ENCODE measurements at places on chromosomes 2 and 18.

- DNase-seq = no peak
These were observed 118.8 kb upstream of the CTDP1 start for GRCh38 chr18:79560861-79561210.

DNA sequence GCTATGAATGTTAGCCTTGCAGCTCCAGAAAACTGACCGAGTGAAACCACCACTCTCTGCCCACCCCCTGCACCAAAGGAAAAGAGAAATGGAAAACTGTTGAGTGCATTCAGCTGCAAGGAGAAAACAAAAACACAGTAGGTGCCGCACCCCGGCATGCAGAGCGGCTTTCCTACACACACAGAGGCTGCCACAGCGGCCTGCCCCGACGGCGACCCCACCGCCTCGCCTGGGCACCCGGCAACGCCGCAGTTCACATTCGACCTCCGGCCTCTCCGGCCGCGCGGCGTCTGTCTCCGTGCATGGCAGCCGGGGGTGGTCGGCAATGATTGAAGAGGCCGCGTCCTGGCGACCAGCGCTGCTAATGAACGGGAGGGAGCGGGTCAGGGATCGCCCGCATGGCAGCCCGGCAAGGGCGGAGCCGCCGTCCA is 417.1 kb upstream of the SALL3 start:
- DNase-seq = no peak

DNA sequence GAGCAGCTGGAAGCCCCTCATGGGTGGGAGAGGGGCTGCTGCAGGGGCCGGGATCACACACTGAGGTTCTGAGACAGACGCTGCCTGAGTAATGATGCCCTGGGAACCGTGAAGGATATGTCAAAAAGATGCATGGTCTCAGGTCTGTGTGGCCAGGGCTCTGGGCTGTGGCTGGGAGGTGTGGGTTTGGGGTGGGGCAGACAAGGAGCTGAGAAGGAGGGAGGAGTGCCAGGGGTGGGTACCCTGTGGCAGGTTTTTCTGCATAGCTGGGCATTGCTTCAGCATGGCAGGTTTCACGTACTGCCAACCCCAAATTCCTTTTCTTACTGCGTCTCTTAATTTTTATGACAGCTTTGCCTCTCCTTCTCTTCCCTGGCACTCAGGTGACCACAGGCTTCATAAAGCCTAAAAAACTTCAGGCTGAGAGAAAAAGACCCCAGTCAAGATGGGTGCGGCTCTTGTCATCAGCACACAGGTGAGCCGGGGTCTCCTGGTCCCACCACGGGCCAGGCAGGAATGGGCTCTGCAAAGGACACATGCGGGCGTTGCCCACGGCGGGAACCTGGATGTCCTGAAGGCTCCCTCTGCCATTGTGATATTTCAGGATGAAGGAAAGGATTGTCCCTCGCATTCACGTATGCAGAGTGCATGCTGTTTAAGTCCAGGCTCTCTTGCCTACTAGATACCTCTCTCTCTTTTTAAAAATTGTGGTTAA is 18.0 kb downstream of the MALL start:
- no peak for DNase-seq

DNA sequence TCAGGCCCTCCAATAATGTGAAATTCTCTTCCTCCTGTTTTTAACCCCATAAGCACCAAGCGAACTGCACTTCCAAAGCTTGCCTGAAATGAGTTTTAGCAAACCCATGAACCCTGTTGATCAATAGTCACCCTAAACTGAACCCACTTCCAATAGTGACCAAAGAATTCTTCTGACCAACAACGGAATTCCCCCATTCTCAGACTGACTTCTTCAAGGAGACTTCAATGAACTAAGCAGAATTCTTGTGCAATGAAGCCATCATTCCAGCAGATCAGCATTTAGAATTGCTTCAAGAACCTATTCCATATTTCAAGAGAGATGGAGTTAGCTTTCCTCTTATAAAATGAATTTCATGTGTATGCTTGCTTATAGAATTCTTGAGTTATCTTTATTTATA is 176.9 kb upstream of the FN1 start:
- peak; percentile 96 for DNase-seq

- DNase-seq = no peak
These were observed 71.4 kb downstream of the GALR1 start for GRCh38 chr18:77320971-77321559.

- no peak for DNase-seq
These were observed 17.9 kb upstream of the ALPI start for GRCh38 chr2:232438091-232438490.

DNA sequence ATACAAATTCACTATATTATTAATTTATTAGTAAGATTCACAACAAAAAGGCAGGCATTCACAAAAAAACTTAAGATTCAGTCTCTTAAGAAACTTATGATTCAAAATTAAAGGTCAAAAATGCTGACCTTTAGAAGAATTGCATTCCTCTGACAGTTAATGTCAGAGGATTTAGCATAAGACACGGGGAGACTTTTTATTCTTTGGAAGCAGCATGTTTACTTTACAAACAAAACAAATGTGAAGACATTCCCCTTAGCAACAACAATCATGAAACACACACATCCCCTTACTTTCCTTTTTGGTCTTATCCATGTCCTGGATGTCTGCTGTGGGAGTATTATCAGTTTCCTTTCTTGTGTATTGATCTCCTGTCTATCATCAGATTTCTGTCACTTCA is 117.1 kb downstream of the RAD51AP2 start:
- peak; percentile 34 for DNase-seq

- DNase-seq = no peak
These were observed 36.4 kb downstream of the ALPK2 start for GRCh38 chr18:58592223-58593214.

DNA sequence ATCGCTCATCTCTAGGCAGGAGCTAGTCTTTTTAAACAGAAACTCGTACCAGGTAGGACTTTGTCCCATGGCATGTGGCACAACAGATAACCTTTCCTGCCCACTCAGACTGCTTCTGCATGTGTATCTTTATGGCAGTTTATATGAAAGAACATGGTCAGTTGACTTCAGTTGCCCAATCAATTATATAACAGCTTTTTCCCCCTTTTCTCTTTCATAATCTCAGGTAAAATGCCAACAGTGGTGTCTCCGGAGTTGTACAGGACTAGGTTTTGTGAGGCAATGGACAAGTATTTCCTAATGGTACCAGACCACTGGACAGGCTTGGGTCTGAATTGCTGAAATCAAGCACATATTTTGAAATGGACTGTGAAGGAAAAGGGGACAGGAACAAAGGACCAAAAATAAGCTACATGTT is 51.6 kb upstream of the PTH2R start:
- DNase-seq = no peak

- peak; percentile 59 for DNase-seq
These were observed 300.4 kb downstream of the KCNS3 start for GRCh38 chr2:18178736-18179349.

GRCh38 chr18:76564117-76564516 is 69.1 kb upstream of the ZNF516 start:
- DNase-seq = peak; percentile 82

- no peak for DNase-seq
These were observed 343.8 kb downstream of the CYRIA start for GRCh38 chr2:16321872-16322271.

- DNase-seq = peak; percentile 32
These were observed 544.3 kb downstream of the METTL4 start for GRCh38 chr18:2027016-2027415.

- no peak for DNase-seq
These were observed 48.6 kb downstream of the ETAA1 start for GRCh38 chr2:67445652-67446268.

DNA sequence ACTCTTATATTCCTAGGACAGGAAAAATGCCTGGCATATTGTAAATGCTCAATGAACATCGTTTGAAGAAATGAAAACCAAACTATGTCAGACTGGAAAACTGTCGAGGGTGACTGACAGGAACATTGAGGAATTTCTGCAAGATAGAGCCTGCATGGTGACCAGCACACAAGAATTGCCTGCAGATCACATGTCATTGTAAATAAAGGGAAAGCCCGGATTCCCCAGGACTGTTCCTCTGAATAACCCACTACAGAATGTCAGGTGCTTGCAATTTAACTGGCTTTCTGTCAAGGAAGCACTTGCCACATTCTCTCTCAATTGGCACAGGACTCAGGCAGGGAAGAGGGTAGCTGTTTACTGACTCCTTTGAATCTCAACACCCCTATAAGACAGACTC is 129.0 kb upstream of the REG3G start:
- no peak for DNase-seq

- DNase-seq = peak; percentile 90
These were observed 64.0 kb upstream of the ZEB2 start for GRCh38 chr2:144583741-144584453.

DNA sequence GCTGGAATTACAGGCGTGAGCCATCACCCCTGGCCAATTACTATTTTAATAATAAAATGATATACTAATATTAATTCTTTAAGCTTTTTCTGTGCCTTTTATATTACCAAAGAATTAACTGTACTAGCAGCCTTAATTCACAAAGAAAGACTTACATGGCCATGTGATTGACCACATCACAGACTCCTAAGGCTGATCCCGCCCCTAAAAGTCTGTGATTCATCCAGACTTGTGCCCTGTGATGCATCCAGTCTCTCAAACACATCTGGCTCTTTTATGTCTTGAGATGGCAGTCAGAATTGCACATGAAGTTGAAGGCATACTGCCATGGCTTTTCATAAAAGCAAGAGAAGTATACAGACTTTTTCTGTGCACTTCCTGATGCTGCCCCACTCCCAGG is 91.7 kb downstream of the DTNA start:
- peak; percentile 50 for DNase-seq

DNA sequence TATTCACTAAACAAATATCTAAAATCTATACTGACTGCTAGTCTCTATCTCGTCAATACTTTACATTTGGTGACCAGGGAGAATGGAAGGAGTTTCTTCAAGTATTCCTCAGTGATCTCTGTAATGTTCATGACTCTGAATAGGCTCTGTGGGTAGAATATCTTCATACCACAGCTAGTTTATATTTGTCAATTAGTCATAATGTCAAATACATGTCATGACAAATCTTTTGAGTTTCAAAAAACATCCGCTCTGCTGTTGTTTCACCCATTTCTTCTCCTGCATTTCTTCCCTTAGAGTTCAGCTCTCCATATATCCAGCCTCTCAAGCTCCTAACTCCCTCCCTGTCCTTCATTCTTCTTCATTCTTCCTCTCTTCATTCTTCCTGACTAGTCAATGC is 206.5 kb upstream of the FANCL start:
- DNase-seq = no peak

GRCh38 chr2:95332036-95332435 is 34.9 kb downstream of the KCNIP3 start:
- no peak for DNase-seq

GRCh38 chr18:5145168-5145825 is 51.8 kb downstream of the AKAIN1 start:
- no peak for DNase-seq

DNA sequence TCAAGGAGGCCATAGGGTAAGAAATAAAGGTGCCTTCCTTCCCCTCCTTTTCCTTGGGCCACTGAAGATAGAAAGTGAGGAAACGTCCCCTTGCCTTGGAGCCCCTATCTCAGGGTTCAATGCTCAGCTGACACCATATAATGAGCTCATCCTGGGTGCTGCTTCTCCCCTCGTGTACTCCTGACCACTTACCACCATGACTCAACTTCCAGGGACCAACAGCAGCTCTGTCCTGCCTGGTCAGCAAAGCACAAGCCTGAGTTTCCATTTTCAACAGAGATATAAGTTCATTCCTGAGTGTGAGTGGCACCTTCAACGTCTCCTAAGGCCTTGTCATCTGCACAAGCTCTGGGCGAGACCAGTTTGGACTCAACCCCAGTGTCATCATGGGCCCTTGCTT is 151.2 kb downstream of the CAPN13 start:
- peak; percentile 80 for DNase-seq

DNA sequence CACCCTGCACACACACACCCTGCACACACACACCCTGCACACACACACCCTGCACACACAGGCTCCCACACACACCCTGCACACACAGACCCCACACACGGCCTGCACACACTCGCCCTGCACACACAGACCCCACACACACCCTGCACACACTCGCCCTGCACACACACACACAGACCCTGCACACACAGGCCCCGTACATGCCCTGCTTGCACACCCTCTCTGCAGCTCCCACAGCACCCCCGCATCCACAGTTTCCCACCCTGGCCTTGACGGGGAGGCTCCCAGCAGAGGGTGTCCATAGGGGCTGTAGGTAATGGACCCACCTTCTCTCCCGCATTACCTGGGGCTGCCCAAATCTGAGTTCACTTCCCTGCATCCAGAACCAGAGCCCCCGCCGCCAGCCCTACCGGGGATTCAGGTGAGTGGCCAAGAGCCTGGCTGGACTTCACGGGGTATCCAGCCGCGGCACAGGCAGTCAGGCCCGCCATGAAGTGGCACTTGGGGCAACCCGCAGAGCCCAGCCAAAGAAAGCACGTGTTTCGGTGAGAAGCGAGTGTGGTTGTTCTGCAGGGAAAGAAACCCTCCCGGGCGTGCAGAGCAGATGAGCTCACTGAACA is 88.6 kb upstream of the GPC1 start:
- DNase-seq = no peak

DNA sequence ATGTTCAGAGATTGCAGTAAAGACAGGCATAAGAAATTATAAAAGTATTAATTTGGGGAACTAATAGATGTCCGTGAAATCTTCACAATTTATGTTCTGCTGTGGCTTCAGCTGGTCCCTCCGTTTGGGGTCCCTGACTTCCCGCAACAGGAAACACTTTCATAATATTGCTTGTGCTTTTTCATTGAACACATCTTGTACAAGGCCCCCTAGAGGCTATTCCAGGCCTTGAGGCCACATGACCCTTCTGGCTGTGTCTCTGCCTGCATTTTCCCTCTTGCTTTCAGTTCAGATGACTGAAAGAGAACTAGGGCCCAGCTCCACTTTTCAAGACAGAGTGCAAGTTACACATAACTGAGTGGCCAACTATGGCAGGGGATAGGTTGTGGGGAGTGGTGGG is 164.1 kb downstream of the TMEM247 start:
- peak; percentile 44 for DNase-seq

DNA sequence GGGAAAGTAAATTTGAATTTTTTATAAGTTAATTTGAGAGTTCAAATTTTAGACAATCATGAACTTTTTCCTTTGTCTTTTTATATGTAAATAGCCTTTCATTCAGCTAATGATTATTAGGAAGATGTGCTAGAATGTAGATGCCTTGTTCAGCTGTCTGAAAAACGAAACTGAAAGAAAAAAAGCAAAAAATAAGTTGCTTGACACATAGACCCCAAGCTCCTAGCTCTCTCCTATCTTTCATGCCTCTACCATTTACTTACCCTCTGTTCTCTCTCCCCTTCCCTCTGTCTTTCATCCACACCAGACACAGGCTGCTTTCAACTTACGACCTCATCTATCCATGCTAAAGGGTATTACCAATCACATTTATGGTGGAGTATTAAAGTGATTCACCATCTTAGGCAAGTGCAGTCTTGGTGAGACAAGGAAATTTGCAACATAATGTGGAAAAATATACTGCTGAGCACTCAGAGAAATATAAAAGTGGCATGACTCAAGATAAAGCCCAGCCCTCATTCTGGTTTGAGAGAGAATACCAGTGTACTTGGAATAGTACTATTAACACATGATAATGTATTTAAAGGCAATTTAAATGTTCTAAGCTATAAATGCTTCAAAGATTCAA is 425.6 kb downstream of the SUCLG1 start:
- DNase-seq = no peak

GRCh38 chr2:122003196-122003940 is 247.9 kb downstream of the TSN start:
- DNase-seq = no peak

Data from iris pigment epithelial cell (primary cell).